H9 (cell line): ENCODE measurements at places on chromosomes 5 and 9. TPM values are rescaled to one million over a fixed set of nuclear protein-coding genes. Genes with fewer than 3 reads are reported as not detected.

ORM2 gene
- total RNA-seq = 1.2 and 1.4 TPM in 2 replicates

DNA sequence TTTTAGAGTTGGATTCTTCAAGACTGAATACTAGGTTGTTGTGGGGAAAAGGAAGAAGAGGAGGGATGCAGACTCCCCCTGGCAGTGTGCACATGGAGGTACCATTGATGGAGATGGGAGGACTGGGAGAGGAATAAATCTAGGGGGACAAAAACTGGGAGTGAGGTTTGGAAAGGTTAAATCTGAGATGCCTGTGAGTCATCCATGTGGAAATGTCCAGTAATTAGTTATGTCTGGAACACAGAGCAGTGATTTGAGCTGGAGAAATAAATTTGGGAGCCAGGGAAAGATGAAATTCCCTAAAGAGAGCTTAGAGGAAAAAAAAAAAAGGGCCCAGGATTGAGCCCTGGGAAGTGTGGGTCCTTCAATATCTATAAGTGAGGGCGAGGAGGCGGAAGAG, 8.0 kb upstream of the CCIN start:
- no peak for DNase-seq

GRCh38 chr5:172106511-172107356, 81.3 kb downstream of the STK10 start:
- peak; percentile 70 for DNase-seq

GRCh38 chr5:123746683-123747360, 234.8 kb downstream of the CSNK1G3 start:
- DNase-seq = no peak

- no peak for DNase-seq
These were observed 432 bp downstream of the STARD4 start for GRCh38 chr5:111511831-111512374.

- DNase-seq = no peak
These were observed 93.1 kb upstream of the S1PR3 start for GRCh38 chr9:88898039-88898720.

DNA sequence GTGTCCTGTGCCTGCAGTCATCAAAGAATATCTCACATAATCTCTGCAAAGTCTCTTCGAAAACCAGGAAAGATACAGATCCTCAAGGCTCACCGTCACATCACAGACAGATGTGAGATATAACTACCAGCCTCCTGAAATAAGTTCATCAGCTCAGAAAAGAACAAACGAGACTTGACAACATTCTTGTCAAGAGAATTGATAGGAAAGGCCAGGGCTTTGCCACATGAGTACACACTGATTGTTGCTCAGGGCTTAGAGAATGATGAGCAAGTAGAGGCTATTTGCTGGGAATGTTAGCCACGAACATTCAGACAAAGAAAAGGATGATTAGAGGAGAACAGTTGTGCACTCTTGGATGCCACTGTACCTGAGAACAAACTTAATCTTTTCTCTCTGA, 535.1 kb downstream of the ELAVL2 start:
- DNase-seq = no peak
